Cardiac septum (tissue), 1 donor: ENCODE measurements at places on chromosomes 16 and 17.

- DNase-seq: no peak
Observed at GRCh38 chr17:58278661-58279015, 2.1 kb downstream of the MPO start.

DNA sequence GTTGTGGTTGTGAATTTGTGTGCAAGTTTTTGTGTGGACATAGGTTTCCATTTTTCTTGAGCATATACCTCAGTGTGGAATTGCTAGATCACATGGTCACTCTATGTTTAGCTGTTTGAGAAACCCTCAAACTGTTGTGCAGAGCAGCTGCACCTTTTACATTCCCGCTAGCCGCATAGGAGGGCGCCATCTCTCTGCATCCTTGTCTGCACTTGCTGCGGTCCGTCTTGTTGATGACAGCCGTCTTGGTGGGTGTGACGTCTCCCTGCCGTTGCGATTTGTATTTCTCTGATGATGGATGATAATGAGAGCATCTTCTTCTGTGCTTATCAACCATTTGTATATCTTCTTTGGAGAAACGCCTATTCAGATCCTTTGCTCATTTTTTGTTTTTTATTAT, 25.1 kb upstream of the IL17C start:
- DNase-seq: no peak

GRCh38 chr17:4717791-4718190, 7.4 kb downstream of the ARRB2 start:
- peak; percentile 88 for DNase-seq

DNA sequence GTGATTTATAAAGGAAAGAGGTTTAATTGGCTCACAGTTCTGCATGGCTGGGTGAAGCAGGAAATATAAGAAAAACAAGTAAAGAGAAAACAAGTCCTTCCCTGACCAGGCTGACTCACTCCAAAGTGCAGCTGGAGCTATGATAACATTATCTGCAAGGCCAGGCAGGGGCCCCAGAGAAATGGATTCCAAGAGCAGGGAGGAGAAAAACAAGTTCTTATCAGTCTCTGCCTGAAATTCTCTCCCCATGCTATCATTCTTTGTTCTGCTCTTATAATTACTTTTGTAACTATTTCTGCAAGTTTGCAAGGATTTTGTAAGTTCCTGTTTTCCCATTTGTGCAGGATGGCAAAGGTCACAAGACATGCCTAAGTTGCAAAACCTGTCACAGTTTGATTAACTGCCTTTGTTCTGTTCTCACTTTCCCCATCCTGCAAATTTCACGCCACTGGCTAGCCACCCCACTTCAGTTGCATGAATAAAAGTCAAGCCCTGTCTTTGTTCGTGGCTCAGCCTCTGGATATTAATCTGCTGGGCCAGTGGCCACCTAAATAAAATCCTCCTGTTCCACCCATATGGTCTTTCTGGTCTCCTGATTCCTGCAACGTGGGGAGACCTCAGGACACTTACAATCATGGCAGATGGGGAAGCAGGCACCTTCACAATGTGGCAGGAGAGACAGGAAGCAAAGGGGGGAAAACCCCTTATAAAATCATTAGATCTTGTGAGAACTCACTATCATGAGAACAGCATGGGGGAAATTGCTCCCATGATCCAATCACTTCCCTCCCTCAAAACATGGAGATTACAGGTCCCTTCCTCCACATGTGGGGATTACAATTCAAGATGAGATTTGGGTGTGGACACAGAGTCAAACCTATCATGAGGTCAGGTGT, 13.1 kb downstream of the ABCA9 start:
- no peak for DNase-seq

DNA sequence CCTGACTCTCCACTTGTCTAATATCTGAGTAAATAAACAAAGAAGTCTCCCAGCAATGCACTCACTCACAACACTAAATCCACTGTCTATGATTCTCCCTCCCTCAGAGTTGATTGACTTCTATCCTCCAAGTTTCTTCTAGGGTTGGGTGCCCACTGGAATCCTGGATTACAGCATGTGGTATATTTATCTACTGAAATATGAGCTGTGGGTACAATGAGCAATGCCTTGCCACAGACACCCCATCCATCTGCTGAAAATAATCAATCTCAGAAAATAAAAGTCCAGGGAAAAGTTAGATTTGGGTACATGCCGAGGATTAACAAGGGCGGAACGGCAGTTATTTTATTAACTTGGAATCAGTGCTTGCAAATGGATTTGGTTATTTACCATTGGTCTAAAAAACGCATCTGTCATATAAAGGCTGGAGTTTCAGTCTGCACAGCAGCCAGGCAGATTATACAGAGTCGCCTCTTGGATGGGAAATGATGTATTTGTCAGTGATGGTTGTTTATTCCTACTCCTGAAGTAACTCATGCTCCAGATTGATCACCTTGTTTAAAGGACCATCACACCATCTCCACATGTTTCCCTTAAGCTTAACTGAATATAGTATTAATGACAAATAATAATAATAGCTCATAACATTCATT, 193.9 kb upstream of the SOX9 start:
- no peak for DNase-seq

DNA sequence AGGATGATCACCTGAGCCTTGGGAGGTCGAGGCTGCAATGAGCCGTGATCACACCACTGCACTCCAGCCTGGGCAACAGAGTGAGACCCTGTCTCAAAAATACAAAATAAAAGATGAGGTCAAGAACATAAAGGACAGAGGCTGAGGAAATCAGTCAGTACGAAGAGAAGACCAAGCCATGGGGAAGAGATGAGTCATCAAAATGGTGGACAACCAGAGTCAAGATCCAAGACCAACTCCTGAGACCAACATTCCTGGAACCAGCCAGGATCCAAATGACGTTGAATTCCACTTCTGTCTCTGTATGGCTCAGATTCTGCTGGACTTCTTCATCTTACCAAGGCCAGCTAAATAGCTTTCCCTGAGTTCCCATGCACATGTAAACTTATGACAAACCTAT, 44.8 kb upstream of the NOG start:
- DNase-seq: no peak

GRCh38 chr16:75234856-75235696, 16.3 kb downstream of the CTRB1 start:
- no peak for DNase-seq

- no peak for DNase-seq
Observed at GRCh38 chr17:56887105-56887504, 26.7 kb downstream of the TRIM25 start.

DNA sequence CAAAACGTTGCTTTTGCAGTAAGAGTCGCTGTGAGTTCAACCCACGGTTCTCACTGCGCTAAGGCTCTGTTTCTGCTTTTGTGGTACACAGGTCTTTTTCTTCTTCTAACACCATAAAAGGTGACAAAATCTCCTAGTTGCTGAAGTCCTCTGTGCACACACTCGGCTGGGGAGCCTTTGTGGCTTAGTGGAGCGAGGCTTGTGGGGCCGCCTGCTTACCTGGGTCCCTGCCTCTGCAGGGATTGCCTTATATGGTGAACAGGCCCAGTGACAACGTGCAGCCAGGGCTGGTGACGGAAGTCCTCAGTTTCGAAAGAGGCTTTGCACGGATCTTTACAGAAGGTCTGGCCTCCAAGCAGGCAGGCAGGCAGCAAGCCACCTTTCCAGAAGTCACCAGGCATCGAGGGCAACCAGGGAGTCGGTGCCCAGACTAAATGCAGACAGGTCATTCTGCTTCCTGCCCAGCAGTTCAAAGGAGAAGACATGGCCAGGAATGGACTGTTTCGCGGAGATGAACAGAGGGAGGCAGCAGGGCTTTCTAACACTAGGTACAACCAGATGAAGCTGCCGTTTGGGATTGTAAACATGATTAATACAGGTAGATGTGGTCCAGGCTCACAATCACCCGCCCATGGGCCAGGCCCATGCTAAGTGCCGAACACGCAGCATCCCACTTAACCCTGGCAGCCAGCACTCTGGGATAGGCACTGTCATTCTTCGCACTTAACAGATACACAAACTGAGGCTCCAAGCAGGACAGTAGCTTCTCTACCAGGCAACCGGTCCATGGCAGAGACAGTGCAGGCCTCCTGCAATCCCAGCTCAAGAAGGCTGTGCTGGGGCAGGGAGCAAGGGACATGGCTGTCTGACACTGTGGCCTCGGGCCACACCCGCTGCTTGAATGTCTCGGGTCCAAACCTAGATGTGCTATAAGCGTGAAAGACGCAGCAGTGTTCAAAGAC, 10.7 kb upstream of the MEAK7 start:
- peak; percentile 85 for DNase-seq

GRCh38 chr17:7717756-7718350, 309 bp downstream of the DNAH2 start:
- no peak for DNase-seq
